ENCODE measurements at places on chromosomes 11 and 22.

DNA sequence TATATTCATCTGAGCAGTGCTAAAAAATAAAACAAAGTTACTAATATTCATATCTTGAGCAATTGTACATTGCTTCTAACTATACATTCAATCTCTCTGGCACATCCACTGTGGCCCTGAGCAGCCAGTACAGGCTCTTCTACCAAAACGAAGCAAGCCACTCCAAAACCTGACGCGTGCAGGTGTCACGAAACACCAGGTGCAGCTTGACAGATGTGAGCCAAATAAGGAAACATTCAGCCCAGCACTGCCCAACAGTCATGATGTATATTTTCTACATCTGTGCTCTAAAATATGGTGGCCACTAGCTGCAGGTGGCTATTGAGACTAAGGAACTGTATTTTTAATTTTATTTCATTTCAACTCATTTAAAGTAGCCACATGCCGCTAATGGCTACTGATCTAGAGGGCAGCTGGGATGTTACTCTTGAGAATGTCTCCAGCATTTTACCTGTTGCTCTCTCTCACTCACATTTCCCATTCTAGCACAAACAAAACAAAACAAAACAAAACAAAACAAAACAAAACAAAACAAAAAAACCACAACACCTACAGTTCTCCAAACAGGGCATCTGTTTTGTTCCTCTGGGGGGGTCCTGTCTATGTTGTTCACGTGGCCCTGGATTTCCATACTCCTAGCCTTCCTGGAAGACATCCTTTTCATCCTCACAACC, 77.7 kb downstream of the LARGE1 start:
- no peak for DNase-seq

DNA sequence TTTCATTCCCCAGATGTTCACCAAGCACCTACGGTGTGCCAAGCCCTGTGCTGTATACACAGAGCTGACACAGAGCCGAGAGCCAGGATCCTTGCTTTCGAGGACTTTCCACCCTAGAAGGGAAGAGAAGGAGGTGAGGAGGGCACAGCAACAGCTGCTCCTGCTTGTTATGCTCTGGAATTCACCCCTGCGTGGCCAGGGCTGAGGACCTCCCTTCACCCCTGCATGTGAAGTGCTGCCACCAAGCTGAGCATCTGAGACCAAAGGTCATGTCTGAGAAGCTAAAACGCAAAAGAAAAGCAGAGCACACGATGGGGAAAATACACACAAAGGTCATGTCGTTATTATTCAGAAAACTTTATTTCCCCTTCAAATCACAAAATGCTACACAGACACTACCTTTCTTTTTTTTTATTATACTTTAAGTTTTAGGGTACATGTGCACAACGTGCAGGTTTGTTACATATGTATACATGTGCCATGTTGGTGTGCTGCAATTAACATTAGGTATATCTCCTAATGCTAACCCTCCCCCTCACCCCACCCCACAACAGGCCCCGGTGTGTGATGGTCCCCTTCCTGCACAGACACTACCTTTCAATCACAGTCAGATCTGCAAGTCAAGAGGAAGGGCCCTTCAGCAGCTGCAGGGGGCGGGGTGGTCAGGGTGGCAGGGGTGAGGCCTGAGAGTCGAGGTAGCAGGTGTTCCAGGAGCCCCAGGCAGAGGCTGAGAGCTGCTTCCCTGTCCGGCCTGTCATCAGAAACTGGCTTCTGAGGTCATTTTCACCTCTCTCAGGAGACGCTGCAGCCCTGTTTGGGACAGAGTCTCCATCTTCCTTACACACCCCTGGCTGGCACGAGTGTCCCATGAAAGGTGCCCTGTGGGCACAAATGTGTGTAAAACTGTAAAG, 40.1 kb upstream of the PRR5 start:
- DNase-seq, result no peak

GRCh38 chr11:135074397-135074998, 662.5 kb upstream of the B3GAT1 start:
- DNase-seq, result peak; percentile 24

- DNase-seq, result no peak
Measured at GRCh38 chr11:84800755-84801346, 826.3 kb downstream of the DLG2 start.

GRCh38 chr11:94597896-94598295, 30.7 kb downstream of the PIWIL4 start:
- no peak for DNase-seq

DNA sequence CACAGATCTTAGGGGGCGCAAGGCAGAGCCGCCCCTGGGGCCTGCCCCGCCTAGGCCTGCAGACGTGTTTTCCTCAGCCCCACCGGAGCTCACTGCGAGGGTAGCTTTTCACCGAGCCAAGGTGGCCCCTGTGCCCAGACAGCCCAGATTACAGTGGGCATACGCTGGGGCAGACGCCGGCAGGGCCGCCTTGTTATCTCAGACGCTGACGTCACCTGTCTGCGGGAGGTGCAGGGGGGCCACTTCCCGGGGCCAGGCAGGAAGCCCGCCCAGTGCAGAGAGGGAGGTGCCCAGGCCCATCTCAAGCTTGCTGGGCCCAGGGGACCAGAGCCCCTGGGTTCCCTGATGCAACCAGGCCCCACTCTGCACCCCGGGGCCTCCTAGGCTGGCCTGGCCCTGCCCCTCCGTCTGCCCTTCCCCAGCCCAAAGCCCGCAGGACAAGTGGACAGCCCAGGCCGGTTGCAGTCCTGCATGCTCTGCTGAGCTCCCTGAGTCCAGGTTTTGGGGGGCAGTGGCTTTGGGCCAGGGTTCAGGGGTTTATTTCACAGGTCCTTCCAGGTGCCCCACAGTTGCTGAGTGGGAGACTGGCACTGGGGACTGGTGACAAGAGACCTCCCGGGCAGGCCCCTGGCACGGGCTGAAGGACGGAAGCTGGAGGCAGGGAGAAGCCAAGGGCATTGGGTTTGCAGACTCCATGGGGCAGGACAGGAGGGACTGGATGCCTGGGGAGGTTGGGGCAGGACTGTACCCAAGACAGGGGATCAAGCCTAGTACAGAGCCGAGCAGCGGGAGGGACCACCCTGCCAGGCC, 38.6 kb downstream of the IGF2 start:
- DNase-seq, result no peak

DNA sequence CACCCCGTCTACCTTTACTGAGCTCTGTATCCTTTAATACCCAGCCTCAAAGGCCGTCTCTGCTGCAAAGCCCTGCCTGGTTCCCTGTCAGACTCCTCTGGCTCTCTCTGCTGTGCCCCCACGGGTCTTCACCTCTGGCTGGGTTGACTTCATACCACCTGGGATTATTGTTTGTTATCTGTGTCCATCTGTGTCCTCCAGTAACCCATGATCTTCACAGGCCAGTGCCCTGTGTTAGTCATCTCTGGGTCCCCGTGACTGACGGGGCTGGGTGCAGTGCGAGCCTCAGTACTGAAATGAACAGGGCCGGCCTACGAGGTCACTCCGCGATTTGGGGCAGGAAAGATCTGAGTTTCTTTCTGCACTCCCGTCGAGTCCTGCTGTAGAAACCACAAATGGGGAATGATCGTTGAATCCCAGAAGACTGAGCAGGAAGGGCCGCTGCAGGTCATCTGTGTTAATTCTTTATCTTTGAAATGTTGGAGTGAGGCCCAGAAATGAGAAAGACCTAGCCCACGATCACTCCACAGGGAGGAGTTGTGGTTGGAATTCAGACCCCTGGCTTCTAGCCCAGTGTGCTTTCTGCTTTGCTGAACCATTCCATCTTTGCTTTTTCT, 12.3 kb upstream of the TUB start:
- DNase-seq, result no peak

- no peak for DNase-seq
Measured at GRCh38 chr11:47005441-47005840, 68.9 kb downstream of the CSTPP1 start.

GRCh38 chr22:35611891-35612576, 5.1 kb downstream of the MB start:
- peak; percentile 43 for DNase-seq

GRCh38 chr22:43375951-43376455, 32.8 kb upstream of the SCUBE1 start:
- DNase-seq, result no peak

- no peak for DNase-seq
Measured at GRCh38 chr11:122778148-122778547, 60.2 kb upstream of the CRTAM start.

GRCh38 chr11:71928737-71929443, at the start of gene RNF121:
RNF121 (plus strand) TSS chr11:71929046; CDS start chr11:71929062, 16 bp downstream.
- peak; percentile 98 for DNase-seq

GRCh38 chr22:49462795-49463194, 364.9 kb downstream of the BRD1 start:
- peak; percentile 91 for DNase-seq

GRCh38 chr11:27420217-27420616, 52.4 kb downstream of the LGR4 start:
- DNase-seq, result no peak

GRCh38 chr11:106706355-106706754, 311.9 kb downstream of the GUCY1A2 start:
- DNase-seq, result no peak

DNA sequence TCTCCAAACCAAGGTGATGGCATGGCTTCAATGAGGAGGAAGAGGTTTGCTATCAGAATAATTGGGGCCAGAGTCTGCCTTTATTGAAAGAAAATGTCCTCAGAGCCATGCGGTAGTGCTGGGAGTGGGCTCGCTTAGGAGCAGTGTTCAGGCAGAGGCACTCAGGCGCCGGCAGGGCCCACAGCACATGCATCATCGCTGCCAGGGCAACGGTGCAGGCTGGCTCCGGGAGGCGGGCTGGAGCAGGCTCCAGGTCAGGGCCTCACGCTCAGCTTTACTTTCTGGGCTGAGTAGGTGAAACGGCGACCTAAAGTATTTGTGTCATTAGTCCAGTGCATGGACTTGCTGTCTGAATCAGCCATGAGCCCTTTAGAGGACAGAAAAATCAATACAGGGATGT, 169.9 kb upstream of the CCDC90B start:
- no peak for DNase-seq

- DNase-seq, result no peak
Measured at GRCh38 chr22:25602916-25603315, 38.4 kb downstream of the GRK3 start.

GRCh38 chr11:72718101-72718501, 34.1 kb downstream of the ARAP1 start:
- DNase-seq, result no peak

- DNase-seq, result peak; percentile 57
Measured at GRCh38 chr22:45284705-45285262, at the start of gene UPK3A. UPK3A (plus strand) TSS chr22:45284949; CDS start chr22:45285014, 65 bp downstream.

DNA sequence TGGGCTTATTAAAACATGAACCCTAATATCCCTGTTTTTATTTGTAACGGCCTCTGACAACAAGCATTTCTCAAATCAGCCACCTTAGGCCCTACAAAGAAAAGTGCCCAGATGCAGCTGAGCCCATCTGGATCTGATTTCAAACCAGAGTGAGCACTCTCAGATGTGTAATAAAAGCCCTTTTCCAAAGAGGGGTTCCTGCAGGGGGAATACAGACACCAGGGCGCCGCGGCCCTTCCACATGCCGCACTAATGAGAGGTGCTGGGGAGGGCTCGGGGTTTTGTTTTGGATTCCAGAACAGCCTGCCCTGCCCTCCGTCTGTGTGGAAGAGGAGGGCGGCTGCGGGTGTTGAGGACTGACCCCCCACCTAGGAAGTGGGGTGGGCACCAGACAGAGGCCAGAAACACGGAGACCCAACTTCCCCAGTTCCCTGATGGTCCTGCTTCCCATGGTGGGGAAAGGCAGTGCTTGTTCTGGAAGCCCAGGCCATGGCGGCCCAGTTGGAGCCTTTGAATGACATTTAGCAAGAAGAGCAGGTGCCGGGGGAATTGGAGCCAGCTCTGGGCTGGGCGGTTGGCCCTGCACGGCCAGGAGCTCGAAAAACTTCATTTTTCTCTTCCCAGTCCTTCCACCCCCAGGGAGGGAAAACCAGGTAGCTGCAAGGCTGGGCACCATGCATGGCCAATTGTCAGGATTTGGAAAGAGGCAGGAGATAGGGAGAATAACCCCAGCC, 63.7 kb downstream of the MACROD1 start:
- no peak for DNase-seq

- no peak for DNase-seq
Measured at GRCh38 chr22:38239101-38239761, 33.6 kb downstream of the TMEM184B start.

GRCh38 chr11:126823274-126823673, 177.3 kb downstream of the KIRREL3 start:
- DNase-seq, result no peak

GRCh38 chr11:32100495-32100894, 9.6 kb downstream of the RCN1 start:
- no peak for DNase-seq

- DNase-seq, result no peak
Measured at GRCh38 chr22:39428597-39429071, 28.2 kb upstream of the MGAT3 start.

DNA sequence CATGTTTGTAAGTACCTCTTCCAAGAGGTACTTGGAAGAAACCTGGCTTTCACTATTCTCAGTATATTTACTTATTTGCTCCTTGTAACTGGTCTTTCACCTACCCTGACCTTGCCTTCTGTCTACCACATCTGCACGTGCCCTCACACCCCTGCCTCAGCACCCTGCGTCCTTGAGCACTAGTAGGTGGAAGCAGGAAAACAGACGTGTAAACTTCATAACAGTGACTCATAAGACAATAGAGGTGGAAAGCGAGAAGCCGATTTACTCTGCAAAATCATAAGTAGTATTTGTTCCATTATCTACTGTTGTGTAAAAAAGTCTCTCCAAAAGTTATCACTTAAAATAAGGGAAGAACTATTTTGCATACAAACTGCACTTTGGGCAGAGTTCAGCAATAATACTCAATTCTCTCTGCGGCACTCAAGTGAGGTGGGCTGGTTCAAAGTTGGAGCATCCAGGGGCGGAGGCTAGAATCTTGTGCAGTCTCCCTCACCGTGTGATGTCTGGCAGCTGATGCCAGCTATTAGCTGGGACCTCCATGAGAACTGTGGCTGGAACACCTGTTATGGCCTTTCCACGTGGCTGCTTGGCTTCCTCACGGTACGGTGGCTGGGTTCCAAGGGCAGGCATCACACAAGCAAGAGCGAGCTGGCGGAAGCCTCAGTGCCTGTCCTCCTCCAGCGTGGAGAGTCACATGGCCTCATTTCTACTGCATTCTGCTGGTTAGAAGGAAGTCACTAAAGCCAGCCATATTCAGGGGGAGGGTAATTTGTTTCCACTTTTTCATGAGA, 30.4 kb downstream of the PACS1 start:
- peak; percentile 32 for DNase-seq

- DNase-seq, result peak; percentile 3
Measured at GRCh38 chr11:124791626-124792341, 8.4 kb downstream of the MSANTD2 start.

- DNase-seq, result no peak
Measured at GRCh38 chr22:38727530-38728451, 22.0 kb downstream of the GTPBP1 start.

Data from NB4 (cell line).